Activated CD4-positive, alpha-beta T cell treated with anti-CD3 and anti-CD28 coated beads, Interleukin-2, amount 10 ng/mL, durations not matched to agents 7 days and 5 days (primary cell): ENCODE measurements at places on chromosomes 11 and 22. TPM values are rescaled to one million over a fixed set of nuclear protein-coding genes. Genes with fewer than 3 reads are reported as not detected.
A peak's percentile ranks its signal among the peaks of the same experiment; 100 is the strongest.

DNA sequence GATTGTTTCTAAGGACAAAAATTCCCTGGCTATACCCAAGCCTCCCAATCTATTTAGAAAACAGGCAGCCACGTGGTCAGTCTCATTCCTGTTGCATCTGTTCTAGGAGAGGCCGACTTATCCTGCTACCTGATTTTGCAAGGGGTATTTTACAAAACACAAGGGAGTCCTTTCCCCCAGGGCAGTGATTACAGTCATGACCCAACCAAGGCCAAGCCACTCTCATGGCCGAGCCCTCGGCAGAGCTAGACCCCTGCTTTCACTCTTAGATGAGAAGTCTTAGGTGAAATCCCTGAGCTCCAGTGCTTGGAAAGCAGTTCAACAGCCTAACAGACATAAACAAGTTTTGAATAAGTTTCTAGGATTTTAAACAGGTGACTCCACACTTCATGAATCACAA is 89.0 kb upstream of the PITPNB start:
- no peaks in the 10 kb centered on the region for H3K4me1 ChIP-seq
- H3K4me3 ChIP-seq = no peak overlapping the region
- H3K36me3 ChIP-seq = no peaks in the 10 kb centered on the region
- DNase-seq = no peak

GRCh38 chr11:116661056-116661455 is 111.7 kb downstream of the BUD13 start:
- no peaks in the 10 kb centered on the region for H3K4me1 ChIP-seq
- H3K27ac ChIP-seq = no peak overlapping the region
- H3K36me3 ChIP-seq = peaks cover 4% of the 10 kb centered on the region

Gene DCHS1
- total RNA-seq = 0.35 TPM

DNA sequence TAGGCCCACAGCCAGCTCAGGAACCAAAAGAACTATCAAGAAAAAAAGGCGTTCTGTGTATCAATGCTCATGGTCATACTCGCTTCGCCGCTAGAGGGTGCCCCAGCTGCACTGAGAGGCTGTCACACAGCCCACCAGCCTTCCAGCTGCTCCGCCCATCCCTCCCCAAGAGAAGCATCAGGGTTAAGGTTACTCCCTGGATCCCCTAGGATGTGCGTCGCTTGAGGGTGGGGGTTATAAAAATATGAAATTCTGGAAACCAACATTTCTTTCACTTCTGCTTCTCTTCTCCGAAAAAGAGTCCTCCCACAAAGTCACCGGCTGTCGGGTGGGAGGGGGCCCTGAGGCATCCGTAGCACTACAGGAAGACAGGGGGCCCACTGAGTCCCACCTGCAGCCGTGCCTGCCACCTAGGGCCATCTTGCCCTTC is 1.7 kb downstream of the CBX6 start:
- H3K27me3 ChIP-seq = peaks cover 5% of the 10 kb centered on the region
- peak overlapping the region; percentile 86 for H3K27ac ChIP-seq
- H3K4me3 ChIP-seq = peak overlapping the region; percentile 89
- H3K4me1 ChIP-seq = peaks cover 48% of the 10 kb centered on the region
- peak; percentile 90 for DNase-seq

Gene PDE3B
- total RNA-seq = 101 TPM

GRCh38 chr11:8788616-8789015 is 106.0 kb downstream of the RPL27A start:
- H3K4me3 ChIP-seq = no peak overlapping the region
- no peaks in the 10 kb centered on the region for H3K4me1 ChIP-seq
- DNase-seq = no peak
- no peak overlapping the region for H3K27ac ChIP-seq
- peaks cover 6% of the 10 kb centered on the region for H3K27me3 ChIP-seq

- no peaks in the 10 kb centered on the region for H3K27me3 ChIP-seq
- H3K27ac ChIP-seq = peak overlapping the region; percentile 66
- peak; percentile 56 for DNase-seq
- H3K36me3 ChIP-seq = peaks cover 7% of the 10 kb centered on the region
- peaks cover 68% of the 10 kb centered on the region for H3K4me1 ChIP-seq
These were observed 53.1 kb downstream of the PACSIN2 start for GRCh38 chr22:42961810-42962209.

Gene C11orf16
- not detected for total RNA-seq

- H3K27ac ChIP-seq = peak overlapping the region; percentile 50
- H3K27me3 ChIP-seq = no peaks in the 10 kb centered on the region
- H3K36me3 ChIP-seq = peaks cover 7% of the 10 kb centered on the region
- DNase-seq = peak; percentile 34
- peaks cover 84% of the 10 kb centered on the region for H3K4me1 ChIP-seq
These were observed 25.0 kb downstream of the LRP5 start for GRCh38 chr11:68337399-68337835.

Gene FIBIN
- total RNA-seq = not detected

Gene RIC3
- total RNA-seq = 16.9 TPM

GRCh38 chr11:2187280-2187707 is 15.7 kb upstream of the TH start:
- H3K27ac ChIP-seq = no peak overlapping the region
- H3K27me3 ChIP-seq = peaks cover 2% of the 10 kb centered on the region

DNA sequence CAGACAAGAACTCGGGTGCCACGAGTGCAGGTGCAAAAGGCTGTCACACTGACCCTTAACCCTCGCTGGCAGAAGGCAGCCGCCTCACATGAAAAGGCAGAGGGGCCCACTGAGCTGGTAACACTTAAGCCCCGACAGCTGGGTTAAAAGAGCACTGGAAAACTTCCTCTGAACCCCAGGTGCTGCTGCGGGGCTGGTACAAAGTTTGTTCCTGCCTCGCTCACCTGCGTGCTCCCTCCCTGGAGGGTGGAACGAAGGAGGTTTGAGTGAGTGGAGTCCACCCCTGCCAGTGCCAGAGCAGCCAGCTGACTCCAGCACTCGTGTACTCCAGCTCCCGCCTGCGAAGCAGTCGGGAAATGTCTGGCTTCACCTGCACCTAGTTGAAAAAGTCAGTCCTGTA is 12.6 kb downstream of the SULT4A1 start:
- H3K4me3 ChIP-seq = no peak overlapping the region
- peaks cover 2% of the 10 kb centered on the region for H3K27me3 ChIP-seq
- DNase-seq = no peak
- H3K27ac ChIP-seq = no peak overlapping the region
- H3K4me1 ChIP-seq = no peaks in the 10 kb centered on the region

GRCh38 chr22:19970031-19970478 is 28.4 kb upstream of the TXNRD2 start:
- no peak overlapping the region for H3K4me3 ChIP-seq
- no peak for DNase-seq
- no peak overlapping the region for H3K27ac ChIP-seq
- no peaks in the 10 kb centered on the region for H3K36me3 ChIP-seq

- no peak overlapping the region for H3K27ac ChIP-seq
- H3K36me3 ChIP-seq = no peaks in the 10 kb centered on the region
- H3K4me3 ChIP-seq = no peak overlapping the region
- DNase-seq = no peak
- H3K27me3 ChIP-seq = peaks cover 23% of the 10 kb centered on the region
These were observed 69.5 kb downstream of the DBX1 start for GRCh38 chr11:20090654-20091374.
